ENCODE measurements at places on chromosomes 11 and 22.
A peak's percentile ranks its signal among the peaks of the same experiment; 100 is the strongest.

GRCh38 chr11:27088353-27088752 lies 47.7 kb downstream of the BBOX1 start:
- DNase-seq: no peak

DNA sequence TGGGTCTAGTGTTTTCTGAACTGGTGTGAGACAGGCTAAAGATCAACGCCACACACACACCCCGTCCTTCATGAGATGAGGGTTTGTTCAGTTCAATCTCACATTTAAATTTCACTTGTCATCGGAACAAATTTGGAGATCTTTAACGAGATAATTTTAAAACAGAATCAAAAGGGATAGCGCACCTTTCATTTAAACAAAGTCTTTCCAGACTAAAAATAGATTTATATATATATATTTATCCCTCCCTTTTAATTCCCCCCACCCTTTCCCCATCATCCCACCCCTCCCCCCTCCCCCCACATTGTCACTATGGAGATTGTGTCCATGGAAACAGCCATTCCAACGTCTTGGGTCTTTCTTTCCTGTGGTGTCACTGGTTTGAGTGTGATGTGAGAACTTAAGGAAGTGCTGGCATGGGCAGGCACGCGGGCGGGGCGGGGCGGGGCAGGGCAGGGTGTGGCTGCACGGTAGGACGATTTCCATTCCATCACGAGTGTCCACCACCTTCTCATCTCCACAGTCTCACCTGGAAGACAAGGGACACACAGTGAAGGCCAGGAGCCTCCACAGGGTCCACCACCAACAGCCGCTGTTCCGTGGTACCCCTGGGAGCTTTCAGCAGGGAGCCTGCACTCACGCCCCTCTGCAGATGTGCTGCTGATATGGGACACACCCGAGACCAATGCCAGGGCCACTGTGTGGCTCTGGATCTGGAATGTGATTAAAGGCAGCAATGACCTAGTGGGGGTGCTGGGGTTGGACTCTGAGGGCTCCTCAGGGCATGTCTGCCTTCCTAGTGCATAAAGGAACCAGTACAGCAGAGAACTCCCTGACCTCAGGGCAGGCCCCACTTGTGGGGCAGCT lies 30.5 kb upstream of the CYP2D6 start:
- DNase-seq: no peak

GRCh38 chr11:71200761-71201160 lies 51.6 kb downstream of the SHANK2 start:
- DNase-seq: no peak

- no peak for DNase-seq
Observed at GRCh38 chr22:47437110-47437509, 674.7 kb downstream of the TBC1D22A start.

DNA sequence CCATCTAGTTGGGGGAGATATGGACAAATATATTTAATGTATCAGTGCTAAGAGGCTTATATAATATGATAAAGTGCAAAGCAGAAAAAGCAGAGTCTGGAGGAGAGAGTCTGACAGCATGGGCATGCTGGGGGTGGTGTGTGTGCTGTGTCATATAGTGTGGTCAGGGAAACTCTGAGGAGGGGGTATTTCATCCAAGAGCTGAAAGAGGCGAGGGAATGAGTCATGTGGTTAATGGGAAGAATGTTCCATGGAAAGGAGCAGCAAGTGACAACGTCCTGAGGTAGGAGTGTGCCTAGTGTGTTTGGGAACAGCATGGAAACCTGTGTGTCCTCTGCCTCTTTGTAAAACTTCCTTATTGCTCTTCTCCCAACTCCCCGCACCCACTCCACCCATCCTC lies 38.0 kb downstream of the EIF3F start:
- DNase-seq: no peak

DNA sequence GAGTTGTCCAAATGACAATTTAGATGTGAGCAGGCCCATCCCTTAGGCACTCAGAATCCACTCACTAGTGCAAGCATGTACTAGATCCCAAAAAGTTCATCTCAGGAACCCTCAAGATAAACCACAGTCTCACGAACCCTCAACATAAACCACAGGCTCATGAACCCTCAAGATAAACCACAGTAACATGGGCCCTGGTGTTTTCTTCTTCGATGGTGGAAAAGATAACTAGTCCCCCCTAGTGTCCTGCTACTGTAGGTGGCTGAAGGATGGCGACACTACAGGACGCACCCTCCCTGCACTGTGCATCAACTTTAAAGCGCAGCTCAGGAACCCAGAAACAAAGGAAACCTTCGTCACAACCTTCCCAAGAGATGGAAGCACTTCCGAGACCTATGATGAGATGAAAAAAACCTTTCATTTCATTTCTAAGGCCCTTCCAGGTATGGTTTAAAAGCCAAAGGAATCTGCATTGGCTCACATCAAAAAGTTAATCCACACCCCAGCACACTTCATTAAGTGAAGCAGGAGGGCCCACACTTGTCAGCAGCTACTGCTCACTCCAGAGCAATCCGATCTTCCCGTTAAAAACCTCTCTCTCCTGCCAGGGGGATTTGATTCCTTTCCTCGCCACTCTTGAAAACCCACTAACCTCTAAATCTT lies 2.4 kb downstream of the LARGE1 start:
- peak; percentile 37 for DNase-seq

GRCh38 chr11:2190657-2191471 lies 19.2 kb upstream of the TH start:
- no peak for DNase-seq

DNA sequence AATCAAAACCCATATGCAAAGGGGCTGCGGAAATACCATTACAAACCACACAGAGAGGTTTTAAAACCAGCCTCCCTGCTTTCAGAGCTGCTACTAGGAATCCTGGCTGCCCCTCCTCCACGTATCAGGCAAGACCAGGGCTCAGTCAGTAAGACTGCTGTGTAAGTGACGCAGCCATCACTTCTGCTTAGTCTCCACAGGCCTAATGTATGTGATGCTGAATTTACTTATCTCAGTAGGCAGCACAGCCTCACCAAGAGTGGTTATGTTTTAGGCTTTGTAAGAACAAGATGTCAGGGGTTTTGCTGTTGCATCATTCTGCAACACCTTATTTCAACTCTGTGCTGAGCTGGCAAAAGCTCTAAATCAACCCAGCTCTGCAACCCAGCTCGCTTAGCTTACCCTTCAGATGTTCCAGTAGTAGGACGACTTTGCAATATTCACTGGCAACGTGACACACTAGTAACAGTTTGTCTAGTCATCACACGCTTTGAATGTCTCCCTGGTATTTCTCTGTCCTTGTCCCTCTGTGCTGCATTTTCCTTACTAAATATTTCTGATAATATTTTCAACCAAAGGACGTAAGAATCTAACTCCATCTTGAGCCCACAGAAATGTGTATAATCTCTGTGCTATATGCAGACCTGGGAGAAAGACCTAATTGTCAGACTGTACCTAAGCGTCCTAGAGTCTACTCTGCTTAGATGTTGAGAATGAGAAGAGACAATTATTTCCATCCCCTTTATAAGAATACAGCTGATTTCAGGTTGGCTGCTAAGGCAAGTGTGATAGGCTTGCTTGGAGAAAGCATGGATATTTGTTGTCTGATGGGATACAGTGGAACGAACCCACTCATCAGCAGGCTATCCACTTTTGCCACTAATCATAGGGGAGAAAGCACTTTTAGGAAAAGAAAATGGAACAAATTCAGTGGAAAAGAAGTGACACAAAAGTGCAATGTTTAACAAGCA lies 72.2 kb downstream of the LARGE2 start:
- no peak for DNase-seq

DNA sequence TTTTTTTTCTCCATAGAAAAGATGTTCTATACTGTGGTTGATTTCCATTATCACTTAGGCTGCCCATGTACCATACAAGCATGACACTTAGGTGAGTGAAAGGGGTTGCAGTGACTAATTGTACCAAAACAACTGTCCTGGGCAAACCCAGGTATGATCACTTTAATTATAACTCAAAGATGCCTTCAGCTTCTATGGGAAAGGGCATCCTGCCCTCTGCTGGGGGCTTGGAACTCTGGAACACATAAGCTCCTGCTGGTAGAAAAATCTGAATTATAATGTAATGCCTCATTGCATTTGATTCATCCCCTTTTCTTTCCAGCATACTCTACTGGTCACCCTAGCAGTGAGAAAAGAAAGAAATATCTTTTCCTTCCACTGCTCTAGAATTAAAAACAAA lies 206.3 kb downstream of the DDX10 start:
- no peak for DNase-seq

DNA sequence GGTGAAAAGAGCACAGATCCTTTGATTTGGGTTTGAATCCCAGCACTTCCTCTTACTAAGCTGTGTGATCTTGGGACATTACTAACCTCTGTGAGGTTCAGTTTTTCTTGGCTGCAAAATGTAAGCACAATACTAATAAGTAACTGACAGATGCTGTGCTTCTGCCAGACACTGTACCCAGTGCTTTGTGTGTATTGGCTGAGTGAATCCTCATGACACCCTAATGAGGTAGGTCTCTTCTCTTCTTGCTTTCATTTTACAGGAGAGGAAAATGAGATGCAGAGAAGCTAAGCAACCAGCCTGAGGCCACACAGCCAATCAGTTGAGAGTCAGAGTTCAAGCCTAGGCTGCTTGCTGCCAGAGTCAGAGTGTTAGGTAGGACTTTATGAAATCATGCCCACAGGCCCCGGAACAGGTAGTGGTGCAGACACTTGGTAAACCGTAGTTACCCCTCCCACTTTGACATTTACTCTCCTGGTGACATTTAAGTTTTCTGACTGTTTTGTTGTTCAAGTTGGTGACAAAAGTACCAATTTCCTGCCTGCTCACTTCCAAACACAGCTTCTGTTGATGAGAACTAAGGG lies 21.2 kb downstream of the PTPRJ start:
- no peak for DNase-seq

GRCh38 chr11:48055292-48056132 lies 75.2 kb downstream of the PTPRJ start:
- peak; percentile 55 for DNase-seq

- DNase-seq: peak; percentile 85
Observed at GRCh38 chr11:74592441-74593362, at the start of gene POLD3. POLD3 (plus strand) TSS chr11:74592582; CDS start chr11:74592659, 77 bp downstream.

GRCh38 chr11:73130181-73130580 lies 11.9 kb downstream of the FCHSD2 start:
- no peak for DNase-seq
